ENCODE measurements at places on chromosomes 1 and 21.

DNA sequence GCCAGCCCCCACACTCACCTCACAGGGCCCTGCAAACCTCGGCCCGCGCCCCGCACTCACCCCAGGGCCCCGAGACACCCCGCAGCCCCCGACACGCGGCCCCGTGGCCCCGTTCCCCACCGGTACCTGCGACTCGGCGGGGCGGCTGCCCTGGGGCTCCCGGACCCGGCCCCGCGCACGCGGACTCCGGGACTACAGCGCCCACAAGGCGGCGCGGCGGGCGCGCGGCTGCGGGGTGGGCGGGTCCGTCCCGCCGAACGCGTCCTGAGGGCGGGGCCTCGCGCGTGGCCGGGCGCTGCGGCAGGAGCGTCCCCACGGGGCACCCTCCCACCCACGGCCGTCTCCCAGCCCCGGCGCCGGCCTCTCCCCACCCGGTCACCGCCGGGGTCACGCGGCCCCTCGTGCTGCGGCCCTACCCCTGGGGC is at the start of gene SLC19A1:
Gene SLC19A1, minus strand, starts transcription at position 199 of the 425 bp plus-strand sequence. CDS start 4,481 bp downstream, outside the sequence.
- peak; percentile 94 for DNase-seq

- DNase-seq, result no peak
Measured at GRCh38 chr1:43495204-43495603, 35.5 kb upstream of the PTPRF start.

DNA sequence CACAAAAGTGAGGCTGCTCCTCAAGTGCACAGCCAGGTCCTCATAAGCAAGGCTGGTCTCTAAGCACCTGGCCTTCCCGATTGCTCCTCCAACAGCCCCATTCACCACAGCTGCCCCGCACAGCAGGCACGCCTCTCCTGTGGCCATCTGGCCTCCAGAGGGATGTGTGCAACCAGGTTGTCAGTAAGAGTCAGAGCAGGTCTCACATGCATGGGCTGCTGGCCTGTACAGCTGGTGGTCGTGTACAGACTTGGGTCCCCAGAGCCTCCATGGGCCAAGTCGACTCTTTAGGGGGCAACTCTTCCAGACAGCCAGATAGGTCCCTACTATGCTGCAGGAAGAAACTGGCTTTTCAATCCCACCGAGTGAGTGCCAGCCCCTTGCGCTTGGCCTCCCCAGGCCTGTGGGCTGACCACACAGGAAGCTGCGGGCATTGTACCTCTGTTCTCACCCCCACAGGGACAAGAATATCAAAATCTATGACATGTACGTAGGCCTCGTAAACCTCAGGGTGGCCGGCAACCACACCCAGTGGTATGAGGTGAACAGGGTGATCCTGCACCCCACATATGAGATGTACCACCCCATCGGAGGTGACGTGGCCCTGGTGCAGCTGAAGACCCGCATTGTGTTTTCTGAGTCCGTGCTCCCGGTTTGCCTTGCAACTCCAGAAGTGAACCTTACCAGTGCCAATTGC is 1.4 kb downstream of the PRSS38 start:
- DNase-seq, result no peak

DNA sequence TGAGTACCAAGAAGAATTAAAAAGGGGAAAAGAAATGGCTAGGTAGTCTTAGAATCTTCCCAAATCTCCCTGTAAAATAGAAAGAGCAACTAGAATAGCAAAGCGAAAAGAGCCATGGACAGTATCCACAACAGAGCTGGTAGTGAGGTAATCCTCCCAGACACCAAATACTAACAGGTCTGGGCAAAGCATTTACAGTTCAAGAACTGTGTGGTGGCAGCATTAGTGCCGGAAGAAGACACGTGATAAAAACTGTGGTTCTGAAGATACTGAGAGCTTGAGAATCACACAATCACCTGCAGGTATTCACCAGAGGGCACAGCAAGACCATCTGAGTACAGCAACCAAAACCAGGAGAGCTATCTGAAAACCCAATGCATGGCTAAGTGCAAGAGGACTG is 31.8 kb upstream of the OLIG2 start:
- DNase-seq, result no peak

DNA sequence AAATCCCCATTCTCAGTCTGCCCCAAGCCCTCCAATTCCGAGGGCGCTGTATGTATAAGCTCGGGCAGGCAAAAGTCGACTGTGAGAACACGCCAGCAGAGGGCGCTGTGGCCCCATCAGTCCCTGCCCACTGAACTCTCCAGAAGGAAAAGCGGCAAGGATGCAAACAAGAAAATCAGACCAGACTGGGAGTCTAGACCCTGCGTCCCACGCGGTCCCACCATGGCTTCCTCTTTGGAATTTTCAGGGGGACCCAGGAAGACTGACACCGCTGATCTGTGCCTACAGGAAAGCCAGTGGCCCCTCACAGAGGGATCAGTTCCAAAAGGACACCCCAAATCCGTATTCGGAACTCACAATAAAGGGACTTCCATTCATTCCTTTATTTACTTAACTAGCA is 19.5 kb downstream of the TEX35 start:
- DNase-seq, result peak; percentile 73
